HAP-1 (cell line): ENCODE measurements at places on chromosomes 2 and 18.

- DNase-seq, result no peak
Measured at GRCh38 chr2:208711598-208711997, 305.0 kb downstream of the PTH2R start.

GRCh38 chr2:67159929-67160328 lies 237.2 kb upstream of the ETAA1 start:
- no peak for DNase-seq

GRCh38 chr2:100767224-100767653 lies 52.7 kb upstream of the NPAS2 start:
- DNase-seq, result no peak

DNA sequence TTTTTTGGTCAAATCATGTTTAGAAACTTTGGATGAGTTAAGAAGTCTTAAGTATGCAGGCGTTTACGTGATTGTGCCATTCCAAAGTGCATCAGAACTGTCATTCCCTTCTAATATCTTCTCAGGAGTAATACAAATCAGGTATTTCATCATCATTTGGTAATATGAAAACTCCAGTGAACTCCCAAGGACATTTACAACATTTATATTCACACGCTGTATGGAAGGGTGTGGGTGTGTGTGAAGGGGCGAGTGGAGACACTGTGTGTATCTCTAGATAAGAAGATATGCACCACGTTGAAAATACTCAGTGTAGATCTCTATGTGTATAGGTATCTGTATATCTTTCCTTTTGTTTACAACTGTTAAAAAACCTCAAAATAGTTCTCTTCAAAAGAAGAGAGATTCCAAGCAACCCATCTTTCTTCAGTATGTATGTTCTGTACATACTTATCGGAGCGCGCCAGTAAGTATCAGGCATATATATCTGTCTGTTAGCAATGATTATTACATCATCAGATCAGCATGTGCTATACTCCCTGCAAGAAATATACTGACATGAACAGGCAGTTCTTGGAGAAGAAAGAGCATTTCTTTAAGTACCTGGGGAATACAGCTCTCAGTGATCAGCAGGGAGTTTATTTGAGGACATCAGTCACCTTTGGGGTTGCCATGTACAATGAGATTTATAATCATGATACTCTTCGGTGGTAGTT lies 29.3 kb downstream of the COX7A2L start:
- DNase-seq, result no peak

DNA sequence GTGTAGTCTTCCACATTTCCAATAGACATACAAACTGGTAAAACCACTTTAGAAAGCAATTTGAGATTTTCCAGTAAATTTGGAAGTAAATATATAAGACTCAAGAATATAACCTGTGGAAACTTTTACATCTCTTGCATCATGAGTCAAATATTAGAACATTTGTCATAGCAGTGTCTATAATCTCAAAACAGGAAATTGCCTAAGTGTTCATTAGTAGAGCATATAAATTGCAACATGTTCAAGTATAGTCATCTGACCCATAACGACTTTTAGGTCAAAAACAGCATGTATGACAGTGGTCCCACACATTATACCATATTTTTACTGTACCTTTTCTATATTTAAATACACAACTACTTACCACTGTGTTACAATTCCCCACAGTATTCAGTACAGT lies 555.9 kb upstream of the VRK2 start:
- DNase-seq, result no peak

DNA sequence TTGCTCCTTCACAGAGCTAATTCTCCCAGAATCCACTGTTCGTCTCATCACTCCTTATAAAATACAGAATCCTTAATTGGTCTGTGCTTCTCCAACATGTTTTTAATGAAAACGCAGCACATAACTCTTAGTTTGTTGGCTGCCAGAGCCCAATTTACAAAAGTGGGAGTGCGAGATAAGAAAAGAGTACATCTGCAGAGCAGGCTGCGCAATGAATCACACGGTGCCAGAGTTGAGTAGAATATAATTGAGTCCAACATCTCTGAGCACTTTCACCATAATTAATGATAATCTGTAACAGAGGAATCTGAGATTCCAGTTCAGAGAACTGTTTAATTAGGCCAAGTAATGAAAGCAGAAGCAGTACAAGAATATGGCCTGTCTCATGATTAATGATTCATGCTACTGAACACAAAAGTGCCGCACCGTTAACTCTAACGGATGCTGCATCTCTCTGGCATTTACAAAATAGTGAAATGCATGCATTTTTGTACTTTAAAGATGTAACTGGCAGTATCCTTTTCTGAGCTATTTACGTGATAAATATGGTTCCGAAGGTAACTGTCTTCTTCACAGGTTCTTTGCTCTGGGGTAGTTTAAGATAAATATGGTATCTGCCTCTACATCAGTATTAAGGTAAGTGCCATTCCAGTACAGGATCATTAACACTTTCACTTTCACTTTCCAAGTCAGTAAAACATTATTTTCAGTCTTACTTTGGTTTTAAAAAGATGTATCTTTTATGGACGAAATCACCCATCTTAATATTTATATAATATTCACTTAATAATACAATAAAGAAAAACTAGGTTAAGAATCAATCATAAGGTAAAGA lies 785.6 kb downstream of the NR4A2 start:
- peak; percentile 7 for DNase-seq

- no peak for DNase-seq
Measured at GRCh38 chr18:50654658-50655550, 95.0 kb downstream of the MAPK4 start.

DNA sequence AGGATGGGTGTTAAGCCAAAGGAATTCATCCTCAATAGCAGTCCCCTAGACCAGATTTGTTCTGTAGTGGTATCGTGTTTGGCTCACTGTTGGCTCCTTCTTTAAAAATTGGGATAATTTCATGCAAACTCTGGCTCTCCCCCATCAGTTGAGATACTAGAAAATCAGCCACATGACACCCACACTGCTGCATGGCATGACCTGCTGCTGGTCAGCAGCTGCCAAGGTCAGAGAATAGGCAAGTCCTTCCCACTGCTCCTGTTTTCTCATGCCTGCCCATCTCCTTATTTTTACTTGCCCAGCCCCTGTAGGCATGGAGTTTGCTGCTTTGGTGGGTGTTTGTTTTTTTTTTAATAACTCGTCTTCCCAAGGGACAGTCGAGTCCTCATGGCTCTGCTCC lies 1.0 kb upstream of the SNRNP200 start:
- DNase-seq, result no peak

DNA sequence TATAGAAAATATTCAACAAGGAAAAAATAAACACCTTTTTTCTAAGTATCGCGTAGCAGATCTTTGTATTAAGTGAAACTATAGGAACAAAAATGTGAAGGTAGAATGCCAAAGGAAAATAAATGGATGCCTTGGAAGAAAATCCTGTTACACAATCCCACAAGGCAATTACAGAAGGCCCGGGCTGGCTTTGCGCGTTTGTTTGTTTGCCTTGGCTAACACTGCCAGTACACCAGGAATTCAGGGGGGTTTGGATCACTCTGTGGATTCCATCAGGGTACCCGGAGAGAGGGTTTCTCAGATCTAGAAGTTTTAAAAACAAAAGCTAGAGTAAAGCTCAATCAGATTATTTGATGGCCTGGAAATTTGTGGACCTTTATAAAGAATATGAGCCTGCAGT lies 478.3 kb downstream of the FBXO15 start:
- no peak for DNase-seq

DNA sequence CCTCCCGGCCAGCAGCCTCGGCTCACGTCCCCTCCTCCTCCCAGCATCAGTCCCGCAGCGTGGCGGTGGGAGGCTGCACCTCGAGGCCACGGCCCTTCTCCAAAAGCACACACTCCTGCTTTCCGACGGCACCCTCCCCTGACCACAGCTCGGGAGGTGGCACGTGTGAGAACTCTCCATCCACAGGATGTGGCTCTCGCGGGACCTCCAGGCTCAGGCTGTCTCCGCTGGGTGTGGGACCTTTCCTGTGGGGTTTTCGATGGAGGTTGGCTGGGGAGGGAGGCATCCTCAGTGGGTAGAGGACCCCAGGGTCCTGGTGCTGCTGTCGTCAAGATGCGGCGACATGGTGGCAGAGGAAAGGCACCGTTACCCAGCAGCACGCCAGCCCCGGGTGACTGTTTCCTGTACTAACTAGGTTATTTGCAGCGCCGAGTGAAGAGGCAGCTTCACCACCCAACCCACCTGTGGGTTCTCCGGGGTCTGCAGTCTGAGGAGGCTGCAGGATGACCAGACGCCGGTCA lies 42.8 kb upstream of the KCNG2 start:
- no peak for DNase-seq

GRCh38 chr2:126704434-126705160 lies 48.6 kb downstream of the GYPC start:
- no peak for DNase-seq

DNA sequence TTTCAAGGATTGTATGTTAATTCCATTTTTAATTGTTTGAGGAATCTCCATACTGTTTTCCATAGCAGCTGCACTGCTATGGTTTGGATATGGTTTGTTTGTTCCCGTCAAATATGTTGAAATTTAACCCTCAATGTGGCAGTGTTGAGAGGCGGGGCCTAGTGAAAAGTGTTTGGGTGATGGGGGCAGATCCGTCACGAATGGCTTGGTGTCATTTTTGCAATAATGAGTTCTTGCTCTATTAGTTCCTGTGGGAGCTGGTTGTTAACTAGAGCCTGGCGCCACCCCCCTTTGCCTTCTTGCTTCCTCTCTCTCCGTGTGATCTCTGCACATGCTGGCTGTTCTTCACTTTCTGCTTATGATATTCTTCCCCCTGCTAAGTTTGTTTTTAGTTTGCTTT lies 71.4 kb upstream of the LDLRAD4 start:
- DNase-seq, result no peak

- DNase-seq, result no peak
Measured at GRCh38 chr2:4020649-4021048, 317.3 kb downstream of the DCDC2C start.
